Renal cortical epithelial cell (primary cell): ENCODE measurements at places on chromosomes 11 and 22.

DNA sequence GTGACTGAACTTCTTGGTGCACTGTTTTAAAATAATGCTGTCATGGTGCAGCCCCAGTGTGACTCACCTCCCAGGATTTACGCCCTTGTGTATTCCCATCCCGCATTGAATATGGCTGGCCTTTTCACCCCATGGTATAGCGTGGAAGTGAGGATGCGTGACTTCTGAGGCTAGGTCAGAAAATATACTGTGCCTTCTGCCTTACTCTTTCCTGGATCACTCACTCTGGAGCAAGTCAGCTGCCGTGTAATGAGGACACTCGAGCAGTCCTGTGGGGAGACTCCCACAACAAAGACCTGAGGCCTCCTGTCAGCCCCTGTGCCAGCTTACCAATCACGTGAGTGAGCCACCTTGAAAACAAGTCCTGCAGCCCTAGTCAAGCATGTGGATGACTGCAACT lies 471.9 kb upstream of the KIRREL3 start:
- DNase-seq: no peak

- no peak for DNase-seq
These were observed 663 bp downstream of the MYH9 start for GRCh38 chr22:36386900-36387708.

- no peak for DNase-seq
These were observed 9.7 kb upstream of the HEPHL1 start for GRCh38 chr11:94011478-94011877.

GRCh38 chr11:47724041-47724729 lies 9.0 kb upstream of the AGBL2 start:
- DNase-seq: peak; percentile 38

GRCh38 chr11:11463405-11463804 lies 110.4 kb upstream of the CSNK2A3 start:
- no peak for DNase-seq

- no peak for DNase-seq
These were observed 485.8 kb upstream of the CADM1 start for GRCh38 chr11:115990004-115990447.

- DNase-seq: no peak
These were observed 421.9 kb upstream of the CADM1 start for GRCh38 chr11:115926138-115926537.

- DNase-seq: peak; percentile 90
These were observed 61.5 kb downstream of the MIAT start for GRCh38 chr22:26718905-26719304.

GRCh38 chr11:45872651-45873356 lies 12.6 kb upstream of the MAPK8IP1 start:
- DNase-seq: peak; percentile 27

DNA sequence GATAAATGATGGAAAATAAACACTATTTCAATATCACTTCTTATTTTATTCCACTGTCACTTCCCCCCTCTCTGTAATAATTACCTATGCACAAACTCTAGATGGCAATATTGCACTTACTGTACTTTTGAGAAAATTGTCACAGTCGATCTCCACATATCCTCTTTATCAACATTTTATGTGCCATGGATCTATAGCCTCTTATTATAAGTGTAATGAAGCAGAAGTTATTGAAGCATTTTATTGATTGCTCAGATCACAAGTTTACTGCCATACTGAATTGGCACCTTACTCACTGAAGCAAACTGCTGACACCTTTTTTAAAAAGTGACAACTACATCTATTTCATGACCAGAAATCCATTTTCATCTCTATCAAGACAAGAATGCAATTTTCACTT lies 133.4 kb downstream of the DCDC1 start:
- DNase-seq: peak; percentile 23

GRCh38 chr11:120666121-120666639 lies 154.6 kb downstream of the GRIK4 start:
- DNase-seq: no peak

- no peak for DNase-seq
These were observed 54.9 kb upstream of the LMO1 start for GRCh38 chr11:8318536-8318935.

GRCh38 chr11:76663912-76664440 lies 6.6 kb downstream of the LRRC32 start:
- no peak for DNase-seq

- no peak for DNase-seq
These were observed 657 bp upstream of the MAPK8IP2 start for GRCh38 chr22:50599816-50600455.

DNA sequence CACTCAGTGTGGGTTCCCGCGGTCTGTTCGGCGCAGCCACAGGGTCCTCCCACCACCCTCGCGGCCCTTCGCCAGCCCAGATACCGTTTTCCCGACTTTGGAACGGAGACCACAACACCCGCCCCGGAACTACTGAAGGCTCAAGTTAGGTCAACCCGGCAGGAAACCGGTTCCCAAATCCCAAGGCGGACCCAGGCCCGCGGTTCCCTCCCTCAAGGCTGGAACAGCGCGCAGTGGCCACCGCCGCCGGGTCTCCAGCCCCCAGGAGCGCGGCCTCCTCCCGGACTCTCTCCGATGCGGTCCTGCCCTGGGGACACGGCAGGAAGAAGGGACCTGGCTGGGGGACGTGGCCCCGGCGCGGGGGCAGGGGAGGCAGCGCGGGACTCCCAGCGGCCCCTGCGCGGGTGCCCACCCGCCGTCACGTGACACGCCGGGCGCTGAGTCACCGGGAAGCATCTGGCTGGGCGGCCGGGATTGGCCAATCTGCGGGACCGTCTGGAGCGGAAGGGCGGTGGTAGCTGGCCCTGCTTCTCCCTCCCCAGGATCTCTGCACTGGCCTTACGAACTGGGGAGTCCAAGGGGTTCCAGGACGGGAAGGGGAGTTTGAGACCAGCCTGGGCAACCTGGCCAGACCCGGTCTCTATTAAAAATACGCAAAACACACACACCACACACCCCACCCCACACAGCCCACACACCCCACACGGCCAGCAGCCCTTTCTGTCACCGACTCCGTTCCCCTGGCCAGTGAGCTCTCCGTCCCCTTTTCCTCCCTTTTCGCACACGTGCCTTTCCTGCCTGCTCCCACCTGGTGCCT lies 21.5 kb upstream of the MALAT1 start:
- peak; percentile 83 for DNase-seq

- DNase-seq: peak; percentile 16
These were observed at the start of gene STK33 for GRCh38 chr11:8593935-8594909. Gene STK33, minus strand, starts transcription at chr11:8594228. Its CDS starts 119,323 bp downstream, at chr11:8474905.

- DNase-seq: no peak
These were observed 10.3 kb upstream of the WNT7B start for GRCh38 chr22:45987136-45987861.

- no peak for DNase-seq
These were observed 702 bp downstream of the SYN3 start for GRCh38 chr22:33057363-33057995.

GRCh38 chr22:32822179-32822877 lies 20.8 kb downstream of the TIMP3 start:
- no peak for DNase-seq

DNA sequence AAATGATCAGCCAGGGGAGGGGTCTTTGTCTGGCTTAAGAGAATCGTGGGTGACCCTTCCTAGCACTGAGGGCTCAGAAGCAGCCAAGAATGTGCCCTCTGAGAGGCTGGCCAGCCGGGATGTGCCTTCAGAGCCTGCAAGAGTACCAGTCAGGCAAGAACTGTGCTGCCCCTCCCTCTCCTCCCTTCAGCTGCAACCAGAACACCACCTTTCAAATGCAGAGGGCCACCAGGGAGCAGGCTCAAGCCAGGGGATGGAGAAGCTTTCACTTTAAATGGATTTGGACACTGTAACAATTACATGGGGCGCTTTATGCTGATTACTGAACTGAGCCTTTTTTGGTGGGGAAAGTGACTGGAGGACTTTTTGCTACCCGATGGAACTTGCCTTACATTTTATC lies 44.9 kb upstream of the TENM4 start:
- no peak for DNase-seq

DNA sequence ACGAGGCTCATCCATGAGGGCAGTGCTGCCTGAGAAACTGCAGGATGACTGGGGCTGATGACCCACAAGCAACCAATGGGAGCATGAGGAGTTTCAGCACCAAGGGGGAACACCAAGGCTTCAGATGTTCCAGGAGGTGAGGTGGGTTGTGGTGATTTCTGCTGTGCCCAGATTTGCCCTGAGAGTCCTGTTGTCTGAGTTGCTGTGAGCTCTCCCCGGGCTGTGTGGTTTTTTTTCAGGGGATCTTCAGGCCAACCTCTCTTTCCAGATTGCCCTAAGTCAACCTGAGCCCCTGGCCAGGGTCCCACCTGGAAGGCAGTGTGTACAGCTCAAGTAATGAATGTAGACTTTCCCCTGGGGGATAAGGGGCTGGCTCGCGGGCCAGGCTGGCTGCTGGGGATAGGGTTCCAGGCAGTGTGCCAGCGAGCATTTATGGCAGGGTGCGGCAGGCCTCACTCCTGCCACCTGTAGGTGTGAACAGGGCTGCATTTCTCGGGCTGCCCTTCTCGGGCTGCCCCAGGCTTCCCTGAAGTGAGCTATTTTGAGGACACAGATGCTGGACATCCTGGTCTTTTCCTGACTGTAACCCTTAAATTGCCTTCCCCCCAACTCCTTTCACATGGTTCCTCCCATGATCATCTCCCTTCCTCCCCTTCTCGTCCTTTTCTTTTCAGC lies 9.8 kb downstream of the SLC22A6 start:
- peak; percentile 7 for DNase-seq

GRCh38 chr11:63851364-63851763 lies 12.5 kb downstream of the MARK2 start:
- no peak for DNase-seq

- DNase-seq: no peak
These were observed 32.4 kb downstream of the MCM5 start for GRCh38 chr22:35432228-35432905.

DNA sequence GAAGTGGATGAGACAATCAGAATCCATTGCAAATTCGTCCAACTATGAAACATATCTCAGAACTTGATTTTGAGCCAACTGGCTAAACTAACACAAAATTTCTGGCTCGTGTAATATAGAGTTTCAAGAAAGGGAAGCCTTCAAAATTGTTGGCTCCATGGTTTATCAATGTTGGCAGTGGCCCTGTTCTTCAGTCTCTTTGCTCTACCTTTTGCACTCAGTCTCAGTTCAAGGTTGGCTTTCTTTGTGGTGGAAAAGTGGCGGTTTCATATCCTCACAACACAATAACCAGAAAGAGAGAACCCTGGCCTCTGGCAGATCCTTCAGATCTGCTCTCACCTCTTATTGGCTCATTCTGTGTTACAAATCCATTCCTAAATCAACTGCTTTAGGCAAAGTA lies 473.8 kb upstream of the API5 start:
- no peak for DNase-seq

GRCh38 chr11:70301191-70301590 lies 30.7 kb downstream of the PPFIA1 start:
- no peak for DNase-seq

DNA sequence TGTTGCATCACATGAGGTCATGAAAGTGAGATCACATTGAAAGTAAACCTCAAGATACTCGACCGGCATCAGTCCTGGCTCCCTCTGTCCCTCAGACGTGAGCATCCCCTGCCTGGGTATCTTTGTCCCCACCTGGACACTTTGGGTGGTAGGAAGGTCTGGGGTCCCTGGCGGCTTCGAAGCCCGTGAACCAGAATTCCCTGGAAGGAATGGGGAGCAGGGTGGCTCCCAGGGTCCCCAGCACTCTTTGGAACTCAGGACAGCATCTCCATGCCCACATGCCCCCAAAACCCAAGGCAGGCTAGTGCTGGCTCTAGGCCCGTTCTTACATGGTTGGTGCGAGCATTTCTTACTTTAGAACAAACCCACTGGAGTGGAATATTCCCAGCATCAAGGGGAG lies 7.5 kb downstream of the DERL3 start:
- DNase-seq: no peak

DNA sequence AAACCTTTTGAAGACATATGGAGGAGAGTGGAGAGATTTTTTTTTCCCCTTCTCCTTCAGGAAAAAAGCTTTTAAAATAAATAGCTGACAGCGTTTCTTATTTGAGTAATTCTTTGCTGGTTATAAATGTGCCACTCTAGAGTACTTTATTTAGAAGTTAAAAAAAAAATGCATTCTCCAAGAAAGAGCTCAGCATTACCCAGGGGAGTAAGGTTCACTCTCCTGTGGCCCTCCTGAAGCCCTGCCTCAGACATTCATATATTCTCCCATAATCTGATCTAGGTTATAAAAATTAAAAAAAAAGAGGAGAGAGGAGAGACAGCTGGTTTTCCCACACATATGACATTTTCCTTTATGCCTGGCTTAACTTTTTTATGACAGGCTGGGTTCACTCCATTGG lies 545.2 kb upstream of the CADM1 start:
- DNase-seq: no peak

DNA sequence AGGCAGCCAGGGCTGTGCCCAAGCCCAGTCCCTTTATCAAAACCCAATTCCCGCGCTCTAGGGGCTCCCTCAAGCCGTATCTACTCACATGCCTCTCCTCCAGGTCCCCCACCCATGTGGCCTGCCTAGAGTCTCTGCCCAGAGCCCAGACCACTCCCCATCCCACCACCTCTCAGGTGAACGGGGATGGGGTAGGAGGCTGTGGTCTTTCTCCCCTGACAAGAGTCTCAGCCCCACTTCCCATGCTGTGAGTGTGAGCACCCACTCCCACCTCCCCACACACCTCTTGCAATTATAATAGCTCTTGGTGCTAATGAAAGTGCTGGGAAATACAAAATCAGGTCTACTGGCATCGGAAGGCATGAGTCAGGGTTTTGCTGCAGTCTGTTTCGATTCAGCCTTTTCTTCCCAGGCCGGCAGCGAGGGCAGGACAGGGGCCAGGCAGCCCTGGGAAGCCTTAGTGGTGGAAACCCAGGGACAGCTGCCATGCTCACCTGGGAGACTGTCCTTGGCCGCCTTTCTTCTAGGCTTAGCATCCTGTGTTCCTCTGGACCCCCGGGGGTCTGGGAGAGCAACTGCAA lies 16.7 kb upstream of the TMPRSS4 start:
- DNase-seq: no peak

- no peak for DNase-seq
These were observed 63.7 kb downstream of the PTPRJ start for GRCh38 chr11:48043991-48044512.

DNA sequence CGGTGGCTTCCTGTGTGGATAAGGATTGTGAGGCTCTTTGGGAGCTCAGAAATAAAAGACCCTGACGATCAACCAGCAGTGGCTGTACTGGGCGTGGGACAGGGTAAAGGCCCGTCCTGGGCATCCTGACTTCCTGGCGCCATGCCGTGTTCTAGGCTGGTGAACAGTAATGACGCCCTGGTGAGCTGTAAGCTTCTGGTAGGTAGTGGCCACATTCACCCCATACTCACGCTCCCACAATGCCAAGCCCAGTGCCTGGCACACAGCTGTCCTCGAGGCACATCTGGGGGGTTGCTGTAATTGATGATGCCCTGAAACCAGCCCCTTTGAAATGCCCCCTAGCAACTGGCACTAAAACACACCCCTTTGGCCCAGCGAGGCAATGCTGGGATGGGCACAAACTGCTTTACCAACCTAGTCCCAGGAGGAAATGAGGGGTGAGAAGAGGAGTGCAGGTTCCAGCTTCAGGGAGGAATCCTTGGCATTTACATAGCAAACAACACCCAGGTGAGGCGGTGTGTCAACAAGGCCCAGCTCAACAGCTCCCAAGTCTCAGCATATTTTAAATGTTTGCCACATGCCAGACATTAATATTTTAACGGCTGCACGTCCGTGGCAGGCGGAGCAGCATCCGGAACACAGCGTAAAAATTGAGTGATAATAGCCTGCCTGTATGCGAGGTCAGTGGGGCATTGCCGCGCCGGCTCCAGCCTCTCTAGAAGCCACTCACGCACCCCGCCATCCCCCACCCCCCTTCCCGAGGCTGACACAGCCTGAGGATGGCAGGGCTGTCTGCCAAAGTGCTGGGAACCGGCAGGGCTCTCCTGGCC lies 79.3 kb downstream of the DSCAML1 start:
- DNase-seq: peak; percentile 74
